ENCODE measurements at places on chromosomes 4 and X.

DNA sequence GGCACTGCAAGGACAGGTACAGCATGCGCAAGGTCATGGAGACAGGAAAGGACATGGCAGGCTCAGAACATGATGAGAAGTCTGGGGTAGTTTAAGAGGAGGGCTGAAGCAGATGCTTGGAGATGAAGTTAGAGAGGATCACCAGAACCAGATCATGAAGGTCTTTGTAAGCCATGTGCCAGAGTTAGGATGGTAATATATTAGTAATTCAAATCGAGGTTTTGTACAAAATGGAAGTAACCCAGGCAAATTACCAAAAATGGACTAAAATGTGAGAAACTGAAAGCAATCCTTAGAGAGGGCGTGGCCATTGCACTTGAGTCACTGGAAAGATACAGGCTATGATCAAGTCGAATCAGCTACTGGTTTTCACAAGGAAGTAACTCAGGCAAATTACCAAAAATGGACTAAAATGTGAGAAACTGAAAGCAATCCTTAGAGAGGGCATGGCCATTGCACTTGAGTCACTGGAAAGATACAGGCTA, 13.5 kb downstream of the RXFP1 start:
- DNase-seq, result no peak

DNA sequence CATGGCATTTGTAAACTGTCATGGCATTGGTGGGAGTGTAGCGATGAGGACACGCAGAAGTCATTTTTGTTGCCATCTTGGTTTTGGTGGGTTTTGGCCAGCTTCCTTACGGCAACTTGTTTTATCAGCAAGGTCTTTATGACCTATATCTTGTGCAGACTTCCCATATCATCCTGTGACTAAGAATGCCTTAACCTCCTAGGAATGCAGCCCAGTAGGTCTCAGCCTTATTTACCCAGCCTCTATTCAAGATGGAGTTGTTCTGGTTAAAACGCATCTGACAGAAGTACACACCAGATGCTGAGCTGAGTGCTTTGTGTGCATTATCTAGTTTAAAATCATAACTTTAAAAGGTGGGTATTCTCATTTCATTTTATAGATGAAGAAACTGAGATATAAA, 268.8 kb upstream of the GALNT7 start:
- DNase-seq, result no peak

DNA sequence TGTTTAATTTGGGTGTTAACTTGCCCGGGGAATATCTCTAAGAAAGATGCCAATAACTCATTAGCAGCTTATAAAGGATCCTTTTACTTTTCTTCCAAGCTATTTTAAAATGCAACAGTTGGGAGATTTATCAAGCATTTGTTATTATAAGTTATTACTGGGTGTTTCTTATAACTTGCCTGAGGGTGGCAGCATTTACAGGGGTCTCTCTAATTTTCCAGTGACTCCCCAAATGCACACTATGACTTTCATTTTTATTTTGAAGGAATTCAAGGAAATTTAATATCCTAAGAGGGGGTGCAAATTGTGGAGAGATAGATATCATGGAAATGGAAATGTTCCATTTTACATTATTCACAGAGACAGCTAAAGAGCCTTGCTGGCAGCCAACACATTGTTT, 138.0 kb downstream of the PDGFRA start:
- DNase-seq, result no peak

DNA sequence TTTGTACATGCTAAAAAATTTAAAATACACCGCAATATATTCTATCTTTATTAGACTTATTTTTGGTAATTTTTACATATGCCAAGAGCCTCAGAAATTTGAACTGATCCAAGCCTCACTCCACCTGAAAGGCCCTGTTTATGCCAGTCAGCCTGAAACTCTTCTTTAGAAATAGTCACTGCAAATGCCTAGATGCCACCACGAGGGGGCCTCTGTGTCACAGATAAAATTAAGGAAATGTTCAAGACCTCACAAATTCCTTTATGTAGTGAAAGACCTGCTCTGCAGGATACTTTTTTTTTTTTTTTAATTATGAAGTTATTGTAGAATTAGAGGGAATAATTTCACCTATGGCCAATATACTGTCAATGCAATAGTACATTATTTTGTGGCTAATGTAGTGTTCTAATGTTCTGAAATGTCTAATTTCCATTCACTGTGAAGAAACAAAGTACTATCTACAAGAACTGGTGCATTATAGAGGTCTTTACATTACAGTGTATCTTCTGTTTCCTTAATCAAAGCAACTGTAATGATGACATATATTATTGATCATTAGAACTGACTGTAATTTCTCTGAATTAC, 69.8 kb downstream of the DTHD1 start:
- DNase-seq, result peak; percentile 9

- no peak for DNase-seq
Observed at GRCh38 chr4:46934726-46935125, 25.7 kb upstream of the COX7B2 start.

GRCh38 chr4:46649390-46649789, 259.5 kb upstream of the GABRA2 start:
- no peak for DNase-seq

DNA sequence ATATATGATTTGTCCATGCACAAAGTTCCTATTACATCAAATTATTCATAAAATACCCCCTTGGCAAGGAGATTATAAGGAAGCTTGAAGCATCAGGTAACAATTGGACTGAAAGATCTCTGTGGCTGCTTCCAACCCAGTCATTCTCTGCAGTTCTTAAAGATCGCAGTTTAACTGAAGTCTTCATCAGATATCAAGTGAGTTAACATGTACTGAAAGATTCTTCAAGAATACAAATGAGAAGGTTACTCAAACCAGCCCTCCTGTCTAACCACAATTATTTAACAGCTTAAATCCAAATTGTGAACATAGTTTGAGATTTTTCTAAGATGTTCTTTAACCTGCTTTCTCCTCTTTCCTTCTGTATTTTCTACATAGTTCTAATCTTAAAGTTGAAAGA, 56.1 kb downstream of the SLC10A7 start:
- no peak for DNase-seq

DNA sequence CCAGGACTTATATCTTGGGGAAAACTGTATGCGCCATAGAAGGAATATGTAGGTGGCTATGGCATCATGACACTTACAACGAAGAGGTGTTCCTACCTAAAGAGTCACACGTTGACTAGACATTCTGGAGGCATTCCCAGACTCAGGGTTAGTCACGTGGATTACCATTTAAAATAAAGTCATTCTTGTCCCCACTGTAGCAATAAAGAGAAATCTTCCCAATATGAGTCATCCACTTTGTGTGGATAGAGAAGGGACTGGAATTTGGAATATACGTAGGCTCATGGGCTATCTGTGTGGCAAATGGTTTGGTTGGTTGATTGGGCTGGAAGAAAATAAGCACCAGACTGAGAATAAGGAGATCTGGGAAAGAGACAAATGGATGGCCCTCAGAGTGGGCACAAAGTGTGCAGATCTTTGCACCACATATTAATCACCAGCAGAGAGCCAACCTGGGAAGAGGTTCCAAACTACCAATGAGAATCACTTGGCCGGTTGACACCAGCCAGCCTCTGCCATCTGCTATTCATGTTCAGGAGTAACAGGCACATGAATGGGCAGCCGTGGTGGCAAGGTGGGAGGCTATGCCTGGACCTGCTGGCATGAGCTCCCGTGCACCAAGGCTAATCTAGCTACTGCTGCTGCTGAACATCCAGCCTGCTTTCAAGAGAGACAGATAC, 41.0 kb downstream of the MTNR1A start:
- DNase-seq, result no peak

- DNase-seq, result no peak
Observed at GRCh38 chr4:8605289-8605688, 12.7 kb downstream of the CPZ start.

DNA sequence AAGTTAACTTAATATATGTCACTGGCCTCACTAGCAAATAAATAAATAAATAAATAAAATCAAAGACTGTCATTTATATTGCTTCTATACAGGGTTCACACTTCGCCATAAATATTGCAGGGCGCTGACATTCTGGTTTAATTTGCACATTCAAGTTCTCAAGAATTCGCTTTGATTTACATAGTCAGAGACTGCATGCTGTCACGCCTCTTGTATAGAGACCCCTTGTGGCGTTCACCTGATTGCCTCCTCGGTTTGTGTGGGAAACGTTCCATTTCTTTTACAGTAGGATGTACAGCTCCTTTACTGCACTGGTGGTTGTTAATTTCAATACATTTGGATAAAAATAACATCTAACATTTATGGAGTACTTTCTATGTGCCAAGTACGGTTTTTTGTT, 71.3 kb upstream of the ADGRG2 start:
- DNase-seq, result no peak

- no peak for DNase-seq
Observed at GRCh38 chr4:187996502-187997177, 1.1 kb downstream of the ZFP42 start.

- DNase-seq, result no peak
Observed at GRCh38 chr4:93199492-93199891, 629.1 kb upstream of the ATOH1 start.

- no peak for DNase-seq
Observed at GRCh38 chr4:83753260-83753659, 217.4 kb downstream of the GPAT3 start.

DNA sequence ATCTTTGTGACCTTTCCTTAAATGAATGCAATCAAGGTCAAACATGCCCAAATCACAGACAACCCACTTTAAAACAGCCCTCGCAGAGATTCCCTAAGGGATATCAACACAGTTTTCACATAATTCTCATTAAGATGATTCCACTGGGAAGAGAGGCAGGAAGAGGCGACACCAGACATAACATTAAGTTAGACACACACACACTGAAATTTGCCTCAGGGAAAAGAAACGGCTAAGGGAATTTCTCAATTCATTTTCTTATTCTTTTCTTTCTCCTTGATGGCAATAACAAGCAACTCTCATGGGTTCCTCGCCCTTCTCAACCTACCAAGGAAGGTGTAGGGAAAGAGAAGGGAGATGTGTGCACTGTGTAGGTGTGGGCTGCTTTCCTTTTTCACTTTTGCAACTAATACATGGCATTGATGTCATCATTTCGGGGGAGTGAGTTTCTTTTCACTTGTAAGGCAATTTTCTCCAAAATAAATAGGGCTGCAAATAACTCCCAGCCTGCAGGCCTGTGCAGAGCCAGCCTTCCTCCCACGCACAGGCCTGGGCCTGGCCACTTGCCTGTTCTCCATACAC, 41.4 kb downstream of the SOD3 start:
- DNase-seq, result no peak

DNA sequence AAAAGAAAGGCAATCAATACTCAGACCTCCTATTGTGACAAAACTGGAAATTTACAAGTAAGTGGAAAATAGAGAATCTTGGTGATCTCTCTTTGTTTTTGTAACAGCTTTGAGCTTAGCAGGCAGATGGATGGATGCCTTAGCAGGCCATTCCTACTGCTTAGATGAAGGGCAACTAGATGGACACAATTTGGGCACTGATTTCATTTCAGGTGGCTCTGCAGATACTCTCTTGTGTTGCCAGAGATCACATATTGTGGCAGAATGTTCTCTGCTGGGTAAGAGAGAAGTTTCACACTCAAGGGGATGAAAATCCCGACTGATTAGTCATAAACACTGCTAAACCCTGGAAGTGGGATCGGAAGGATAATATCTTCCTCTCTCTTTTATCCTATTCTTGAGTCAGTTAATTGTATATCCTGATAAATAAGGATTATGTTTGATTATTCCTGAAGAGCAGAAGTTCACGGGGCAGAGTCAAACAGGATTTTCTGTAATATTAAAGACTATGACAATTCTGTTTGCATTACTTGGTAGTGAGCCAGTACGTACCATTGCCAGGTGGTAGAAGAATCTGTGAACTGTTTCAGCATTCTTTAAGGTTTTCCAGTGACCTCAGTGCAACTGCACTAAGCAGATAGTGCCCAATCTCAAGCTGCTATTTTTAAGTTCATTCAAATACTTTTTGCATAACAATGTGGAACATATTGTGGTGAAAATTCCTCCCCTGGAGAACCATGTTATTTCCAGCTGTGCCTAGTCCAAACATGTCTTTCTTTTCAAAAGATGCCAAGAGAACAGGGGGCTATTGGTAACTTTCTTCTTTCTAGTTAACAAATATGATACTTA, 974.3 kb downstream of the FSTL5 start:
- no peak for DNase-seq

GRCh38 chrX:138748480-138748879, 37.0 kb upstream of the FGF13 start:
- DNase-seq, result no peak
